ENCODE measurements at places on chromosomes 7 and 10.

GRCh38 chr7:110831419-110831818 is 259.5 kb upstream of the LRRN3 start:
- no peak for DNase-seq

DNA sequence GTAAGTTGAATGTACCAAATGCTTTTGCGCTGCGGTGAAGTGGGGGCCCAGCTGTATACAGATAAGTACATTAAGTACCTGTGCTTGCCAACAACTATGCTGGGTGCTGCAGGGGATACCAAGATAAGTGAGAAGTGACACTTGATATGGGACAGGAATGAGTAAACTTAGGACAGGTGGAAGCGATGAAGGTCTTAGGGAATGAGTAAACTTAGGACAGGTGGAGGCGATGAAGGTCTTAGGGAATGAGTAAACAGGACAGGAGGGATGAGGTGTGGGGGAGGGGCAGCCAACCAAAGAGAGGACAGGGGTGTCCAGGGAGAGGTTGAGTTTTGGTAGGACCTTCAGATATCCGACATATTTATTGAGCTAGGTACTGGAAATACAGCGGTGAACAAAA is 1.4 kb downstream of the MDH2 start:
- DNase-seq: no peak

DNA sequence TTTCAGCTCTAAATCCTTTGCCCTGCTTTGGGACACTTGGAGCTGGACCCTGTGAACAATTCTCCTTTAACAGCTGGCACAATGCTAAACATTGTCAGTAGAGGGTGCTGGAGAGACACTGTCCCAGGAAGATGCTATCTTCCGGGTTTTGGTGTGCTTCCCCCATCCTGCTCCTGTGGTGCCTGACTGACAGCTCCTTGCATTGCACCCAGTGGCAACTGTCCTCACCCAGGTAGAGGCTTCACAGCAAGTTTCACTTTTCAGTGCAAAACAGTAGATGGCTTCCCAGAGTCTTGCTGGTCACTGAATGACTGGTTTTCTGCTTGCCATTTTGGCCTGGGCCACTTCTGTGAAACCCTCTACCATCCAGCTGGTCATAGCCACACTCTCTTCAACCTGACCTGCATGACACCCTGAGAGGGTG is 77.3 kb downstream of the CDC14C start:
- no peak for DNase-seq

DNA sequence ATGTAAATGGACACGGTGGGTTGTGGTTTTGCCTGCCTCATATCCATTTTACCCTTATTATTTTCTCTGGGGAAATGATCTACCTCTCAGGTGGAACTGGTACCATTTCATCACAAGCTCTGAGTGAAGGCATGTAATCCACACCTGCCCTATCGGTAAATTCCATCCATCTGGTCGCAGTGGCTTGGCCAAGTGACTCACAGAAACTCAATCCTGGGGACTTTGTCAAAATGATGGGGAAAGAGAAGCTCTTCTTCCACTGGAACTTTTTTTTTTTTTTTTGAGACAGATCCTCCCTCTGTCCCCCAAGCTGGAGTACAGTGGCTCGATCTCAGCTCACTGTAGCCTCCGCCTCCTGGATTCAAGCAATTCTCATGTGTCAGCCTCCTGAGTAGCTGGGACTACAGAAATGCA is 48.2 kb upstream of the ANKRD1 start:
- DNase-seq: no peak

DNA sequence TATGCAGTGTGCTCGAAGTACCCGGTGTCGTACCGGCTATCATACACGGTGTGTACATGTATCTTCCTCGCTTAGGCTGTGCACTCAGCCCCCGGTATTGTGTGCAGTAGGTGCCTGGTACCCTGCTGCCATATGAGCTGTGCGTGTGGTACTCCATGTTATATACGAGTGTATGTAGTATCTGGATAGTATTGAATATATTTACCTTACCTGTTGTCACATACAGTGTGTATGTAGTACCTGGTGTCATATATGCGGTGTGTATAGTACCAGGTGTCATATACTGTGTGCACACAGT is 1.2 kb downstream of the ZMYND11 start:
- no peak for DNase-seq

- DNase-seq: no peak
Observed at GRCh38 chr10:113627836-113628235, 36.0 kb downstream of the NRAP start.

- DNase-seq: no peak
Observed at GRCh38 chr10:10256860-10257259, 760.8 kb upstream of the CELF2 start.

GRCh38 chr10:9102026-9102425 is 1047.5 kb downstream of the GATA3 start:
- DNase-seq: no peak
